ENCODE measurements at places on chromosomes 6 and 20.

GRCh38 chr20:1579488-1579887, 22.0 kb upstream of the SIRPD start:
- no peak for DNase-seq

DNA sequence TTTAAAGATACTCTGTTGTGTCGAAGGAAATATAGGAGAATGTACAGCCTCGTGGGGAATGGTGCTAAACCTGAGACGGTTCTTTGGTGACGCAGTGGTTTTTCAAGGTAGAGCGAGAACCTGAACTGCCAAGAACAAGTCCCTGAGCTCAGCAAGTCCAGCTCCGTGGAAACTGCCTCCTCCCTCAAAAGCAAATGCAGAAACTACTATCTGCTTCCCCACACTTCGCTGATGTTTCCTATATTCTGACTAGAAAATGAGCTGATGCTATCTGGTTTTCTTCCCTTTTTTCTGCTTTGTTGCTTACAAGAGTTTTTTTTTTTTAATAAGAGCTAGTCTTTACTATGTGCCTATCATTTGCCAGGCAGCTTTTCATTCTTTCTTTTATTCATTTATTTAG, 85.3 kb upstream of the LY86 start:
- DNase-seq, result no peak

DNA sequence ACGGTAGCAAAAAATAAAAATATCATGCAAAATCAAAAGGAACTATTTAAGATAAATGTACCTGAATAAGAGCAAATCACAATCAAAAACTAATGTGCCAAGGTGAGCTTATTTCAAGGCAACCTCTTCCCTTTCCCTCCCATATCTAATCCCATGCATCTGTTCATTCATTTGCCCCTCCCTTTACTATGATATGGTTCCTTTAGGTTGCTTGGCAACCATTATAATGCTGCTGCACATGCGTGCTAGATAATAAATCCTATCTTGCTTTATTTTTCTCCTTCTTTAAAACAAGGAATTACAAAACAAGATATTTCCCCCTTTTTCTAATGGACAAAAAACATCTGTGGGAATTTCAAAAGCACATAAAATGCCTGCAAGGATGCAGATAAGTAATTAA, 318.2 kb upstream of the POU3F2 start:
- DNase-seq, result no peak

- DNase-seq, result no peak
Observed at GRCh38 chr20:15288106-15288505, 950.7 kb upstream of the FLRT3 start.

DNA sequence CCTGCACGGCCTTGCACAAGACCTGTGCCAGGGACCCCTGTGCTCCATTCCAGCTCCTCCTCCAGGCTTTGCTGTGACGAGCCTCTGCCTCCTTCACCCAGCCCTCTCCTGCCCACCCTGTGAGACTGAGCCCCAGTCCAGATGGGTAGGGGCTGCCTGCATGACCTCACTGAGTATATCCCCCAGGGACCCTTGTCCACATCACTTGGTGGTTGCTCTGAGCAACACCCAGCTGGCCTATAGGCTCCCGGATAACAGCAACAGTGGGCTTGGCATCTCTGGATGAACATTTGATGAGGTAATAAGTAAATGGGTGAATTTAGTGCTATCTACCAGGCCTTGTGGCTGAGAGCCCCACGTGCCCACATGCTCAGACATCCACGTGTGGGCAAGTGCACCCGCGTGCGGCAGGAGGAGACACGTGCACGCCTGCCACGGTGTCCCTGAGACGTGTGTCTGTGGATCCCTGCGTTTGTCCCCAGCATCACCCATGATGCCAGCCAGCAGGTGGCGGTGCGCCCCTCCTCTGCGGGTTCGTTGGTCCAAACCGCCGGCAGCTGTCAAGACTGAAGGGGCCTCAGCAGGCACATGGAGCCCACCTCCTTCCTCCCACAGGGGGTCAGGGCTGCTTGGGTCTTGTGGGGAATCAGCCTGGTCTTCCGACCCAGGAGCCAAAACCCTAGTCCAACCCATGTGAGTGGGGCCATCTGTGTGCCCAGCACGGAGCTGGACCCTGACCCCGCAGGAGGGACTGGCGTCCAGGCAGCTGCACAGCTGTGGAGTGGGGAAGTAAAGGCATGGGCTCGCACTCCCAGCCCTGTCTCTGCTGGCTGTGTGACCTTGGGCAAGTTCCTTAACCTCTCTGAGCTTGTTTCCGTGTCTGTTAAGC, 45.9 kb downstream of the FGD2 start:
- peak; percentile 75 for DNase-seq

GRCh38 chr6:84860920-84861319, 96.5 kb upstream of the TBX18 start:
- no peak for DNase-seq

DNA sequence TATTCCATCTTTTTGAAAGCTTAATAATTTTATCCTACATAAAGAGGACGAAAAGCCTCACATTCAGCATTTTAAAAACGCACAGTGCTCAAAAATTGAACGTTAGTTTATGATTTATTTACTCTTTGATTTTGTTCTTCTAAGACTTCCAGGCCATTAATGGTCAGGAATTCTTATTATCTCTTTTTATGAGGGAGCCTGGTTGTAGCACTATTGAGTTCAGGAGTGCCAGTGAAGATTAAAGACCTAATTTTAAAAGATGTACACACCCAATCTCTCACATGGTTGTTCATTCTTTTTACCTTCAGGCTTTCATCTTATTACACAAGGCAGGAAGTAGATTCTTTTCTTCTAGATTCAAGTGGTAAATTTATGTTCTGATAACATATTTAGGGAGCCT, 68.6 kb downstream of the HDDC2 start:
- no peak for DNase-seq

DNA sequence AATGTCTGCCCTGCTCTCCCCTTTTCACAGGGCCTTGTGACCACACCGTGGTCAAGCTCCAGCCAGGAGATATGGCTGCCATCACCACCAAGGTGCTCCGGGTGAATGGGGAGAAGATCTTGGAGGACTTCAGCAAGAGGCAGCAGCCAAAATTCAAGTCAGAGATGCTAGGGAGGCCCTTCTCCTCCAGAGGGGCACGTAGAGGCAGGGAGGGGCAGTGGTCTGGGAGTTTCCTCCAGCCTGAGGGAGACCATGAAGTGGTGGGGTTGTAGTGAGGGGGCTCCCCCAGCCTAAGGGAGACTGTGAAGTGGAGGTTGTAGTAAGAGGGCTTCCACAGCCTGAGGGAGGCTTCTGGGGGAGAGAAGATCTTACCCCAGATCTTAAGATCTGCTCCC, 4.0 kb downstream of the DXO start:
- DNase-seq, result no peak

DNA sequence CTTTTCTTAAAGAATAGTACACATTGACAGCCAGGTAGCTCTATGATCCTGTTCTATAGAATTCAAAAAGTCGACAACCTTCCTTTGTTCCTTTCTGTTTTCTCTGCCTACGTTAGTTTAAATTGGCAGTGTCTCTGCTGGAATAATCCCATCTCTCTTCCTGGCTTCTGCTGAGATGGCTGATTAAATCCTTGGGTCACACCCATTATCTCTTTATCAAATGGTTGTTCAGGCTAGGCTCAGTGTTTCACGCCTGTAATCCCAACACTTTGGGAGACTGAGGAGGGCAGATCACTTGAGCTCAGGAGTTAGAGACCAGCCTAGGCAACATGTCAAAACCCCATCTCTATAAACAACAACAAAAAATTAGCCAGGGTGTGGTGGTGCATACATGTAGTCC, 44.4 kb downstream of the HFE start:
- DNase-seq, result no peak

DNA sequence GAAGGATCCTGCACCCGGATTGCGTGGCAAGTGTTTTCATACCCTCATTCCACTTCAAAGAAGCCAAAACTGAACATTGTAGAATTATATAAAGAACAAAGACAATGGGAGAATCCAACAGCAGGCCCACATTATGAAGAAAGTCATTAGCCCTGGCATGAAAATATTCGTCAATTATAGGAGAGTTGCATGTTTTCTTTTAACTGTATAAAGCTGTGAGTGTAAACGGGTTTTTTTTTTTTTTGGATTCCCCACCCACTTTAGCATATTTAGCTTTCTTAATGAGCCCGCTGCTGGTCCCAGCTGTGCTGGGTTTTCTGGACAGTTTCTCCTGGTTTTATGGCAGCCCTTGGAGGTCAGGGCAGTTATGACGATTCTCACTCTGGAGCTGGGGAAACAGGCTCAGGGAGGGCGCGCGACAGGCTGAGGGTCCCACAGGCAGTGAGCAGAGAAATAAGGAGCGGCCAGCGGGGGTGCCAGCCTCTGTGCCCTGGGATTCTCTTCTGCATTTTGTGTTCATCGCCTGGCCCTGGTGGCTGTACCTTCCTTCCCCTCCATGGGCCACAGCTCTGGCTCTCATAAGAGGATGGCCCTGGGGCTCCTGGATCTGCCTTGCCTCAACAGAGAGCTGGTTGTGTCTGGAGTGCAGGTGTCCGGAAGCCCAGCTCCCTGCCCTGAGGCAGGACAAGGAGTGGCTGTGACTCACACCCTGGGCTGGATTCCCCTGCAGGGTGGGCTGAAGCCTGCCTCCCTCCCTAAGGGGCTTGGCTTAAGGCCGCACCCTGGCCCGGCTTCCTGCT, 24.1 kb upstream of the SULF2 start:
- no peak for DNase-seq

DNA sequence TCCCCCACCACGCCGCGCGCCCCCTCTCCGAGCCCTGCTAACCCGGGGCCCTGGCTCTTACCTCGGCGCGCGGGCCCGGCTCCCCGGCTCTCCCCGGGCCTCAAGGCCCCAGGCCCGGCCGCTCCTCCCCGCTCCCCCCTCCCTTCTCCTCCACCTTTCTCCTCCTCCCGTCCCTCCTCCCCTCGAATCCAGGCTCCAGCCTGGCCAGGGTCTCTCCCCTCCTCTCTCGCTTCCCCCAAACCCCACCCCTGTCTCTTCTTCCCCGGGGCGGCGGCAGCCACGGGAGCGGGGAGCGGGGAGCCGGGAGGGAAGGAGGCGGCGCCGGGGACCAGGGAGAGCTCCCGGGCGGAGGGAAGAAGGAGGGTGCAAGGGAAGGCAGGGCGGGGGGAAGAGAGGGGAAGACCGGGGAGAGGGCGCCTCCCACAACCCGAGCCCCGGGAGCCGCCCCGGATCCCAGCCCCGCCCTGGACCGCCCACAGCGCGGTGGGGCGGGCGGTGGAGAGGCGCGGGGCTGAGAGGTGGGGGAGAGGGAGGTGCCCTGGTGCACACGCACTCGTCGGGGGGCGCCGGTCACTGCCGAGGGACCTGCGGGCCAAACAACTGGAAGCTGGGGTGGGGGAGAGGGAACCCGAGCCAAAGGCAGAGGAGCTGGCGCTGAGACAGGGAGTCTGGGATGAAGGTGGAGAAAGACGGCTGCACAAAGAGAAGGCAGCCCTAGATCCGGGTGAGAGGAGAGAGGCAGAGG, at the start of gene GABBR1:
Gene GABBR1 (minus strand): TSS at position 395 of the 745 bp plus-strand sequence. CDS start 798 bp downstream, outside the sequence.
- no peak for DNase-seq

DNA sequence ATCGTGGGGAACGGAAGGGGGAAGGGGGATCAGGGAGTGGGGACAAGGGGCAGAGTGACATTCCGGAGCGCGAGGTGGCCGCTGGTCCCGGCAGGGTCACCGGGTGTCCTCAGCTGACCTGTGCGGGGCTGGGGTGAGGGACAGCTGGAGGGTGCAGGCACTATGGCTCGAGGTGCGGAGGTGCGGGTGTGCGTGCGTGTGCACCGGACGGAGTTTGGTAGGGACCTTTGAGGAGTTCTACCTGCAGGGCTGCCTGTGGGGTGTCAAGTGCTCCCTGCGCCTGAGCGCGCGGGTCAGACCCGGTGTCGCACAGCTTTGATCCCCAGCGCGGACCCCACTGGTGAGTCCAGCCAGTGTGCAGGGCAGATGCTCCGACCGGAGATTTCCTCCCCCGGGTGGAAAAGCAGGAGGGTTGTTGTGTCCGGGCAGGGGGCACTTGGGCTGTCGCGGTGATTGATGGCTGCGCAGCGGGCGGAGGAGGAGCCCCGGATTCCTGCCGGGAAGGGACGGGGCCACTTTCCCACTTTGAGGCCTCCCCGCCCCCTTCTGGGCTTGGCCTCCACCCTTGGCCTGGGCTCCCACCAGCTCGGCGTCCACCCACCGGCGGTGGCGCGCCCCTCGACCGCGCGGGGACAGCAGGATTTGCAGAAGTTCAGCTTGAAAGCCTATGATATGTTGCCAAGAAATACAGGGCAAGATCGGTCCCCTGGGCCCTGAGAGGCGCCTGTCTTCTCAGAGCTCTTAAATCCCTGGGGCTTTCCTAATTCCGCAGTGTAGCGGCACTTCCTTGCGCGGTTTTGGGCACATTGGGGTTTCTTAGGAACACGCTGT, 658 bp downstream of the RIN2 start:
- no peak for DNase-seq

- DNase-seq, result no peak
Observed at GRCh38 chr20:32473231-32474008, 111.7 kb downstream of the NOL4L start.

DNA sequence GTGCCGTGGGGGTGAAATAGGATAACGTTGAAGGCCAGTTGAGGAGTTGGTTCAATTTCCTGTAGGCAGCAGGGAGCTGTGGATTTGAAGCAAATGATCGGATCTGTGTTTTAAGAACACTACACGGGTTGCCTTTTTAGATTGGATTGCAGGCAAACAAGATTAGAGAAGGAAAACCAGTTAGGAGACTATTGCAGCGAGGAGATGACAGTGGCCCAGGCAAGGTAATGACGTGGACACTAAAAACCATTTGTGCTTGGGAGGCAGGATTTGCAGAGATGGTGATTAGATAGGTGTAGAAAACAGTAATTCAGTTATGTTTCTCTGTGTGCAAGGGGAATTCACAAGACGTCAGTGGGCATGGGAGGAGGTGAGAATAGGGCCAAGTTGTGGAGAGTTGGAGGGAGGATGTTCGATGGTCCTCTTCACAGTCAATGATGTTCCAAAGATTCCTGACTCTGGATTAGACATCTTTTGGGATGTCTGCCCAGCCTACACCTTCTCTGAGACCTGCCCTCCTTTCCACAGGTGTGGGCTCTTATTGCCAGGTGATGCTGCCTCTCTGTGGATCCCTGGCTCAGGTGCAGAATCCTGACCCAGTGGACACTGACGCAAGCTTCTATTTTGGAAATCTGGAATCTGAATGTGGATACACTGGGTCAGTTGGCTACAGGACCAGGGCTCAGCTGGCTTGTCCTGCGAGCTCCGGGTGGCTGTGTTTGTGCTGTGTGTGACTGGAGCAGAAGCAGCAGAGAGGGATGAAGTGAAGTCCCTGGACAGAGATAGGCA, 54.2 kb downstream of the TFAP2C start:
- DNase-seq, result no peak

DNA sequence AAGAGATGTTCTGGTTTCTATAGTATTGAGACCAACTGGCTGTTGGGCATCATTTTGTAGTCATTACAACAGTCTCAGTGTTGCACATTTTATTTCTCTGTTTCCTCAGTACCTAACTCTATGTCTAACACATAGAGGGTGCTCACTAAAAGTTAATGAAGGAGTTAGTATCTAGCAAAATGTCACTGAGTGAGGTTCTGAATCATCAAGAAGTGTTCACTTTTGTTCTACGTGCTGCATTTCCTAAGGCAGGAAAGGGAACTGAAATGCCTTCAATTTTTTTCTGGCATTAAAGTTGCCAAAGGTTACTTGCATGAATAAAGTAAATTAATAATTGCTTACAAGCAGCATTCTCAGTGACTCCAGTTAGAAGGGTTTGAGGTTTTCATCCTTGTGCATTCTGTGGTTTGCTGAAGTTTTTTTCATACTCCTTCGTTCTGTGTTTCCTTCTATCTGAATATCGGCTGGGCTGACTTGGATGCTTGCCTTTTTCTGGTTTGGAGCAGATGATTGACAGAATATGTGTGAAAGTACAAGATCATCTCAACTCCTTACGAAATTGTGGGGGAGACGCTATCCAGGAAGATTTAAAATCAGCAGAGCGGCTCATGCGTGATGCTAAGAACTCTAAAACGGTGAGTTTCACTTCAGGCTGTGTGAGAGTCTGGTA, 114.5 kb upstream of the SCGN start:
- no peak for DNase-seq
